ENCODE measurements at places on chromosomes 3 and 15. TPM values are rescaled to one million over a fixed set of nuclear protein-coding genes. Genes with fewer than 3 reads are reported as not detected.

- no peak for DNase-seq
Observed at GRCh38 chr3:149414557-149415231, 37.2 kb upstream of the TM4SF1 start.

ZIC1 gene
- total RNA-seq = 3.3 TPM

- DNase-seq = no peak
Observed at GRCh38 chr3:66692766-66693150, 191.9 kb upstream of the LRIG1 start.

- DNase-seq = no peak
Observed at GRCh38 chr3:36366308-36366707, 14.0 kb upstream of the STAC start.

DNA sequence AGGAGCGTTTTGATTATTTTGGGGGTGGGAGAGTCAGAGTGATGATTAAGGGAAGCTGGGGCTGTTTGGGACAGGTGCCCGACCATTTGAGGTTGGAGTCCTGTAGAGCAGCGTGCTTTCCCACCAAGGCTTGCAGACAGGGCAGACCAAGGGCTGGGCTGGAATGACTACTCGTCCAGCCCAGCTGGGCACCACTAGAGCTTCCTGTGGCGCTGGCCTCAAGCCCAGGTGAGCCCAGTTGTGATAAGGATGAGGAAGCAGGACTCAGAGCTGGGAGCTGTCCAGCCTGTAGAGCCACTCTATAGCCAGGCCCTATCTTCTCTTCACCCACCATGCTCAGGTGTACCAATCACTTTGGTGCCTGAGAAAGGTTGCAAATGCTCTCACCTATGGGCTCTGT is 75.8 kb upstream of the ACAN start:
- no peak for DNase-seq

DNA sequence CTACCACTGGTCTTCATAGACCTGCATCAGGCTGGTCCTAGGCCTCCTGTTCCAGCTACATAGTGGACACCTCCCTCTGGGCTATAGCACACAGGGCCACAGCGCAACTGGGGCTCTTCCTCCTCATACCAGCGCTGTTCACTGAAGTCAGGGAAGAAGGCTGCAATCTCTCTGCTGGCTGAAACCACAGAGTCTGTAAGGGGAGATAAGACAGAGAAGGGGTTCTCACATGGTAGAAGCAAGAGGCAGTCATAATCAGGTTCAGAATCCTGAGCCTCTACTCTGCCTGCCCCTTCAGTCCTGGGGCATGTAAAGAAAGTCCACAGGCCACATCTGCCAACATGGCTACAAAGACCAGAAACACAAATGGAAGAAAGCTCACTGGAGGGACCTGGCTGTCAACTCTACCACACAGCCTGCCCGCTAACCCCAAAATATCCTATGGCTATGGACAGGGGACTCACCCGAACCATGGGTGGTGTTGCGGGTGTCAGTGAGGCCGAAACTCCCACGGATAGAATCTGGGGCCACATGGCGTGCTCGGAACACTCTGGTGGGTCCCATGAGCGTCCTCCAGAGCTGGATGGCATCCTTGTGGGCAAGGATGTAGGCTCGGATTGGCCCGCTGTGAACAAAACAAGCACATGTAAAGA is 38.7 kb downstream of the SPINK8 start:
- no peak for DNase-seq

GRCh38 chr3:123272547-123272946 is 70.8 kb downstream of the SEC22A start:
- DNase-seq = no peak

IL5RA gene
- 0.43 TPM for total RNA-seq

- no peak for DNase-seq
Observed at GRCh38 chr3:5423076-5423475, 235.6 kb downstream of the EDEM1 start.

- no peak for DNase-seq
Observed at GRCh38 chr3:32376115-32376514, 15.5 kb upstream of the CMTM7 start.

DNA sequence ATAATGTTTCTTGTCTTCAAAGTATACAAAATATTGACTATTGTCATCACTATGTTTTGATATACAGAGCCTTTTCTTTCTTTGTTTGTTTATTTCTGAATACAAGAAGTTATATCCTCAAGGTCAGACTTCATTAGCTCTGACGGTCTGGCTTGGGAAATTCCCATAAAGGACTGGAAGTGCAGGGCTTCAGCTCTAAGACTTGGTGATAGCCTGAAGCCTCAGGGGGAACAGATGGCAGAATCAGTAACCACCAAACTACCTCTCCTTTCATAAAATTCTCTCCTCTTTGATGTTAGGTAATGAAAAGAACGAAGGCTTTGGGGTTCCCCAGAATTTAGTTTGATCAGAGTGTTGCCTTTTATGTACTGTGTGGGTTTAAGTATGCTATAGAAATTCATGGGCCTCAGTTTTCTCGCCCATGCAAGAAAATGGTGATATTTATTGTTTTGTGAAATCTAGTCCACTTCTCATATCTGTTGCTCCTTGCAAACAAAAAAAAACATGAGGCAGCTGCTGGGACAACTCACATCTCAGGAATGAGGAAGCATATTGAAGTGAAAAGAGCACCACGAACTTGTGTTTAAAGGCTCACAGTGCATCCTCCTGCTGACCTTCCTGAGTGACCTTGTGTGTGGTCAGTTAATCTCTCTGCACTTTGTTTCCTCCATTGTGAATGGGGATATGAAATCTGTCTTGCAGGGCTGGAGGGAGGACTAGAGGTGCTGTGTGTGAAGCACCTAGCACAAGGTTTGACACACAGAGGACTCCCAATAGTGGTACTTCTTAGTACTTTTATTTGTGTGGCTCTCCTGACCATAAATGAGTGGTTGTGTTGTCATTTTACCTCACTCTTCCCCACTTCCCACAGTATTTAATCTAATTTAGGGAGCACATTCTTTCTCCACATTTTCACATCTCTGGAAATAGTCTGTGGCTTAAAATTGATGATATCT is 569.8 kb upstream of the IL12A start:
- no peak for DNase-seq

DNA sequence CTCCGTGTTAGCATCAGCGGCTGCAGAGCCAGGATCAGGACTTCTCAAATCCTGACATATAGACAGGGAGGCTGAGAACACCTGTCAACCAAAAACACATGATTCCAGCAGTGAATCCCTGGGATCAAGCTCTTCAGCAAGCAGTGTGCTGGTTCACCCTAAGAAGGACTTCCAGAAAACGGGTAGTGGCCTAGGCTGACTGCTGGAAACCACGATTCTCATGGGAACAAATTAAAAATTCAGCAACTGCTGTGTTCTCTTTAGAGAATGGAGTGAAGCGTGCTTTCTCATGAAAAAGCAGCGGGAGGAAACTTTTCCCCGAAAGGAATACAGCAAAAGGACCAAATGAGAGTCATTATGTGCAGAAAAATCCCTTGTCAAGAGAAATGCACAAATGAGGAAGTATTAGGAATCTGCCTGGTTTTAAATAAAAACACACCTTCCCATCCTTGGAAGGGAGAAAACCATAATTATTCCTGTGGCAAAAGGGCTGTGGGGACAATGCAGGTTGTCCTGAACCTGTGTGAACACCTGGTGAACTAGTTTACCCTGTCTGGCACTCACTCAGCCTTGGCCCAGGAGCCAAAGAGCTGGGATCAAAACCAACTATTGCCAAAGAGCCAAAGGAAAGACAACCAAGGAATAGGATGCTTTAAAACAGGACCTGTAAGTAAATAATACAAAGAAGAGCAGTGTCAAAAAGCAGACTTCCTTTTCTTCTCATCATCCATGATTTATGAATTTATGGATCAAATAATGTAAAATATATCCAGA is 13.4 kb downstream of the IL12A start:
- no peak for DNase-seq

DNA sequence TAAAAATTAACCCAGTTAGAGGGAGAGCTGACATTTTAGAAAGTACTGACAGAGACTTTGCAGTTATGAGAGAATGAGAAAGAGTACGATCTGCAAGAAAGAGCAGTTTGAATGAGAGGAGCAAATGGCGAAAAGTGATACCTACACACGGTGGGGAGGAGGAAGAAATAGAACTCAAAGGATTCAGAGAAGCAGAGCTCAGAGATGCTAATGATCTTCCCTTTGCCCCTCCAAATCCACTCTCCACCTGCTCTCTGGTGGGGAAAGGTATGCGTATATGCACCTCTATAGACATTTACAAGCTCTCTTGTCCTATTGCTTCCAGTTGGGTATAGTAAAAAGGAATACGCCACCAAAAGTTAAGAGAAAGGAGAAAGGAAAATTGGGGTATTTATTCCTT is 123.3 kb upstream of the TTC14 start:
- DNase-seq = no peak

PLCL2 gene
- total RNA-seq = 23.0 TPM

- no peak for DNase-seq
Observed at GRCh38 chr3:156862338-156862737, 36.2 kb downstream of the LEKR1 start.

GRCh38 chr3:194326968-194327217 is 24.2 kb downstream of the CPN2 start:
- no peak for DNase-seq

DNAH1 gene
- 40.0 TPM for total RNA-seq

- peak; percentile 97 for DNase-seq
Observed at GRCh38 chr15:40569129-40569953, at the start of gene RPUSD2. TSS of gene RPUSD2 (plus strand) at chr15:40569299. CDS start at chr15:40569338, 39 bp downstream.

- DNase-seq = no peak
Observed at GRCh38 chr3:116140100-116140689, 305.1 kb downstream of the LSAMP start.

- no peak for DNase-seq
Observed at GRCh38 chr3:82294609-82295008, 533.2 kb upstream of the GBE1 start.

DNA sequence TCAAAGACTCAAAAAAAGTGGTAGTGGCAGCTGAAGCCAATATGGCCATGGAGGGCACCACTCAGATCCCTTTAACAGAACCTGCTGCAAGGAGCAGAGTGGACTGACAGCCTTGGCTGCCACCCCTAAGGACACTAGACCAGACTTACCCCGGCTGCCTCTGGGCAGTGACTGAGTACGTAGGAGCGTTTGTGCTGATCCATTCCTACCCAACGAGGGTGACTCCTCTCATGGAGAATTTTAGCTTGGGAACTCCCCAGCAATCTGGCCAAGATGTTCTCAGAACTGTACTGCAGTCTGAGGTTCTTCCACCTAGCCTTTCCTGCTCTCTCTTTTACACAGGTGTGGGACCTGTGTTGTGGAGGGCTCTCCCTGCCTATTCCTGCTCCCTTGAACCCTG is 22.1 kb downstream of the CLEC3B start:
- no peak for DNase-seq

DNA sequence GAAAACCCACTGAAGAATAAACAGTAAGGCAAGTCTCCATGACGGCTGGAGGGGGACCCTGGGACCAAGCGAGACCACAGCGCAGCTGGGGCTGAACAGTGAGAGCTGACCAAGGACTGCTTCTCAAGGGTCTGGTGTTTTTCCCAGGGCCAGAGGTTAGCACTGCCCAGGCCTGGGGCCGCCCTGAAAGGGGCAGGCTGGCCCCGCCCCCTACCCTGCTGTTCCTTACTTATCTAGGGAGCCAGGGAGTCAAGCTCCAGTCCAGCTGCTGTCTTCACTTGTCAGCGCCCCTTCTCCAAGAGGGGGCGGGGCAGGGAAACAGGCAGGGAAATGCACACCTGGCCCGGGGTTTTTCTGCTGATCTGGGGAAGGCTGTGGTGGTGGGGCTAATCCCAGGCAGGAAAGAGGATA is 51.6 kb upstream of the HACD2 start:
- DNase-seq = peak; percentile 75

DNA sequence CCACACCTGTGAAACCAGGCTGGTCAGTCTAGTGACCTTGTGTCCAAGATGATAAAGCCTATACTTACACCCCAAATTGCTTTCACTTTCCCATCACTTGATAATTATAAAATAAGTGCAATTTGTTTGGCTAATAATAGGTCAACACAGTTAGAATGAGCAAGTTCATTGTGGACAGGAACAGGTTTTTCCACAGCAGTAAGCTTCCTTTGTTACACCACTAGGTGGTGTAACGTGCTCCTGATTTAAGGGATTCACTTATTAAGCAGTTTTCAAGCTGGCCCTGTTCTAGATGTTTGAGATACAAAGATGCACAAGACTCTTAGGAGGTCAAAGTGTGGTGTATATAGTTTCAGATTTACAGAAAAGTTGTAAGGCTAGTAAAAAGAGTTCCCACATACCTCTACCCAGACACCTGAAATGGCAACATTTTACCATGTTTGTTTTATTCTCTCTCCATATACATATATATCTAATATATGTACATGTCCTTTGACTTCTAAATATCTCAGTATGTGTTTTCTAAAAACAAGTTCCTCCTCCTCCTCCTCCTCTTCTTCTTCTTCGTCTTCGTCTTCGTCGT is 6.8 kb upstream of the MFSD1 start:
- no peak for DNase-seq

GRCh38 chr3:31573036-31573779 is 40.5 kb downstream of the STT3B start:
- no peak for DNase-seq

GRCh38 chr3:29245441-29245840 is 35.4 kb upstream of the RBMS3 start:
- DNase-seq = no peak
